ENCODE measurements at places on chromosomes 2 and 18. TPM values are rescaled to one million over a fixed set of nuclear protein-coding genes. Genes with fewer than 3 reads are reported as not detected.

SERPINB4 gene
- polyA plus RNA-seq = not detected

- H3K27me3 ChIP-seq = no peaks in the 10 kb centered on the region
- H3K36me3 ChIP-seq = peaks cover 9% of the 10 kb centered on the region
- DNase-seq = no peak
- no peaks in the 10 kb centered on the region for H3K4me1 ChIP-seq
- no peak overlapping the region for H3K27ac ChIP-seq
These were observed 137.7 kb upstream of the ITGB6 start for GRCh38 chr2:160337728-160338127.

DNA sequence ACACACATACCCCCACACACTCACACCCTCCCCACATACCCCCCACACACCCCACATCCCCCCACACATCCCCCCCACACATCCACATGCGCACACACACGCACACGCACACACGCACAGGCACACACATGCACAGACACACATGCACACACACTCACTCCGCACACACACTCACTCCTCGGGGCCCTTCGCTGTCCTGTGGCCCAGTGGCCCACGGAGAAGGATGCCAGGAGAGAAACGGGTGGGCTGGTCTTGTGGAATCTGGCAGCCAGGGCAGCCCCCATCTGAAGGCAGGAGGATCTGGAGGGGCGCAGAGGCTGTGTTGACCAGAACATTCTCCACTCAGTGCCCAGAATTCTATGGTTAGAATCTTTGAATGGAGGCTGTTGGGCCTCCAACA lies 51.6 kb downstream of the ACAA2 start:
- H3K4me1 ChIP-seq = peaks cover 8% of the 10 kb centered on the region
- no peak overlapping the region for H3K4me3 ChIP-seq
- no peaks in the 10 kb centered on the region for H3K36me3 ChIP-seq
- no peaks in the 10 kb centered on the region for H3K27me3 ChIP-seq
- H3K27ac ChIP-seq = no peak overlapping the region

DNA sequence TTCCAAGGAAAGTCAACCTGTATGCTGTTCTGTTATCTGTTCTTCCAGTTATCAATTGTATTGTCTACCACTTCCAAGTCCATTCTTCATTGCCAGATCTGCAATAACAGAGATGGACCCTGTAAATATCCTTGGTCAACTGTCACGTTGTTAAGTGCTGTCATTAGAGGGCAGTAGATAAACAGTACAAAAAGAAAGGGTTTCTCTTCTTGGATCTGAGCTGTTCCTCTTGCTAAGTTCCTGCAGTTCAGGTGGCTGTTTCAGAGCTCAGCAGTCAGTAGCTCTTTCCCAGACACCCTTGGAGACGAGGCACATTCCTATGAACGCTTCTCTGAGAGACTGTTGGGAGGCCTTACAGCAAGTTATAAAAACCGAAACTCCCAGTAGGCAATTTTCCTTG lies 957.1 kb upstream of the CHAC2 start:
- H3K27me3 ChIP-seq = no peaks in the 10 kb centered on the region
- DNase-seq = no peak
- no peak overlapping the region for H3K27ac ChIP-seq
- H3K4me3 ChIP-seq = no peak overlapping the region
- no peaks in the 10 kb centered on the region for H3K4me1 ChIP-seq

GRCh38 chr2:212289301-212289700 lies 249.3 kb downstream of the ERBB4 start:
- no peak overlapping the region for H3K27ac ChIP-seq
- no peaks in the 10 kb centered on the region for H3K36me3 ChIP-seq
- H3K27me3 ChIP-seq = no peaks in the 10 kb centered on the region
